ENCODE measurements at places on chromosomes 6 and 20. TPM values are rescaled to one million over a fixed set of nuclear protein-coding genes. Genes with fewer than 3 reads are reported as not detected.

The EYS gene
- 0.64 TPM for total RNA-seq

The TFAP2C gene
- total RNA-seq: 0.57 TPM

GRCh38 chr6:123213921-123214320 lies 217.9 kb downstream of the CLVS2 start:
- H3K36me3 ChIP-seq: no peaks in the 10 kb centered on the region
- DNase-seq: no peak
- no peaks in the 10 kb centered on the region for H3K4me1 ChIP-seq
- no peaks in the 10 kb centered on the region for H3K27me3 ChIP-seq
- H3K27ac ChIP-seq: no peak overlapping the region

The TMEM217 gene
- 1.2 TPM for total RNA-seq

GRCh38 chr6:105620878-105621277 lies 218.0 kb upstream of the PREP start:
- no peaks in the 10 kb centered on the region for H3K4me1 ChIP-seq
- no peaks in the 10 kb centered on the region for H3K36me3 ChIP-seq
- H3K4me3 ChIP-seq: no peak overlapping the region
- DNase-seq: no peak

The OPRM1 gene
- total RNA-seq: not detected

The ELMO2 gene
- 20.0 TPM for total RNA-seq

DNA sequence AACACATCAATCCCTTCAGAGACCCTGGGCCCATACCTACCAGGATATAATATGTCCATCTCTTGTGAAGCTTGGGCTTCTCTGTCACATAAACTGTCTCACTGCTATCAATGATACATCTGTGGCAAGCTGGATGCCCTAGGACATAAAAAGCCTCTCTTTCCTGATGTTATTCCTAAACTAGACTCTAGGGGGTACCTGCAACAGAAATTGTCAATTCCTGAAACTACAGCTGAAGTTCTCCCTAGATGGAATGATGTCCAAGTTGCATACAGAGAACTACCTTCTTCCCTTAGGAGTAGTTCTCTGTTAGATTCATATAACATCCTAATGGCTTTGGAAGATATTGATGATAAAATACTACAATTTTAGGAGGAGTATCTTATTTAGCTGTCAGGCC lies 35.8 kb downstream of the TBX18 start:
- no peak for DNase-seq
- H3K4me3 ChIP-seq: no peak overlapping the region
- no peaks in the 10 kb centered on the region for H3K27me3 ChIP-seq
- no peak overlapping the region for H3K27ac ChIP-seq

DNA sequence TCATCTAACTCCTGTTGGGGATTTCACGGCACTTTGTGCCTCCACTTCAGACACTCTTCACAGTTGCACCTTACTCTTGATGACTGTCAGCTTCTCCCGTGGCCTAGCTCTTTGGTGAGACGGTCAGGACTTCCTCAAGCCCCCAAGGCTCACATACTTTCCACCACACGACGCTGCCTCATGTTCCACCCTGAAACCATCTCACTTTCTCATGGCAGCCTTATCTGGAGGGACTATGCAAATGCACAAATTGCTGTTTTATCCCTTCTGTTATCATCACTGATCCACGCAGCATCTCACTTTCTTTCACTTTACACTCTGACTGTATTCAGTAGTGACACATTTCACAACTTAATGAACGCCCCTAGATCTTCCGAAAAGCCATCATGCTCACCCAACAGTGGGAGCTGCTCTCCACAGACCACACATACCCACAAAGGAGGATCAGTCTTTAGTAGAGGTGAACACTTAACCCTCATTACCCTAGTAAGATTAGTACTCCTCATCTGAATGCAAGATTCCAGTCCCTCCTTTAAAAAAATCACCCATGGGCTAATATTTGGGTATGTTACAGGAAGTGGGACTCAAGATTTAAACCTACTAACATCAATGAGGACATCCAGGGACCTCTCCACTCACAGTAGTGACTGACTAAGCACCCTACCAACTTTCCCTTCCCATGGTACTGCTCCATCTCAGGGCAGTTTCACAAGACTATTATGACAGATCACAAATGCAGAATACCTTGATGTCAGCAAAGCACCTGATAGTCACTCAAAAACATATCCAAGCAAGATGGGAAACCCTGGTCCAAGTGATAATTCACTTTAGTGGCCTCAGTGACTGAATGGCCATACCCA lies 35.4 kb downstream of the FYN start:
- H3K4me3 ChIP-seq: no peak overlapping the region
- no peaks in the 10 kb centered on the region for H3K36me3 ChIP-seq
- DNase-seq: no peak
- H3K27ac ChIP-seq: no peak overlapping the region
- H3K4me1 ChIP-seq: no peaks in the 10 kb centered on the region

GRCh38 chr20:10219452-10219791 lies 792 bp downstream of the SNAP25 start:
- H3K27me3 ChIP-seq: peaks cover 14% of the 10 kb centered on the region
- no peaks in the 10 kb centered on the region for H3K4me1 ChIP-seq
- H3K4me3 ChIP-seq: no peak overlapping the region

The TRPC4AP gene
- total RNA-seq: 52.8 TPM

The TMEM200A gene
- 51.4 TPM for total RNA-seq

GRCh38 chr6:105057160-105057559 lies 100.3 kb downstream of the LIN28B start:
- no peaks in the 10 kb centered on the region for H3K4me1 ChIP-seq
- H3K36me3 ChIP-seq: no peaks in the 10 kb centered on the region
- H3K4me3 ChIP-seq: no peak overlapping the region
- no peak overlapping the region for H3K27ac ChIP-seq

The VIP gene
- total RNA-seq: 1.5 TPM

GRCh38 chr20:8196096-8196495 lies 64.0 kb downstream of the PLCB1 start:
- H3K4me1 ChIP-seq: no peaks in the 10 kb centered on the region
- no peak overlapping the region for H3K27ac ChIP-seq

The NNAT gene
- not detected for total RNA-seq

DNA sequence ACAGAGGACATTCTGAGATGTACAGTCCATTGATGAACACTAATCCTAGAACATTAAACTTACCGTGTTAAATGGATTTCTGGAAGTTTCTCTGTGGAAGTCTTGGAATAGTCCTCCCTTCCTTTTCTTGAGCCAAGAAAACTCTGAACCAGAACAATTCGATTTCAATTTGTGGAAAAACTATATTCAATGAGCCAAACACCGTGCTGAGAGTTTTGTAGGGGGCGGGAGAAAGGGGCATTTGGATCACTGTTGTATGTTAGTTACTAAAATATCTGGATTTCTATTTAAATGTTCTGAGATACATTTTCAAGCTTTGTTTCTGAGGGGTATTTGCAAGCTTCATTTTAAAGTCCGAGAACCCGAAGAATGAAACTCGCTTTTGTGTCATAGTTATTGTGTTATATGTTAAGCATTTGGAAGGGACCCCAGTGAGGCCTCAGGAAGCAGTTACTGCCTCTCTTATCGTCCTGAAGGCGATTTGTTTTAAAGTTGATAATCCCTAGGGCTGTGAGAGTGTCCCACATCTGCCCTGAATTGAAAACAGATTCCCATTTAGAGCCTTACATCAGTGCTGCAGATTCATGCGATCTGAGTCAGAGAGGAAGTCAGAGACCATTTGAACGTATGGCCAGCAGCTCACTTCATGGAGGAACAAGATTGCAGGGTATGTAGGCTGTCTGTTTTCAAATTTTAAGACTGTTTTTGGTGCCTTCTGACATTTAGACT lies 70.8 kb upstream of the SASH1 start:
- no peaks in the 10 kb centered on the region for H3K4me1 ChIP-seq
- no peaks in the 10 kb centered on the region for H3K27me3 ChIP-seq
- no peaks in the 10 kb centered on the region for H3K36me3 ChIP-seq
- no peak overlapping the region for H3K4me3 ChIP-seq
- DNase-seq: no peak

- DNase-seq: no peak
- no peak overlapping the region for H3K27ac ChIP-seq
- H3K36me3 ChIP-seq: no peaks in the 10 kb centered on the region
- peaks cover 5% of the 10 kb centered on the region for H3K4me1 ChIP-seq
These were observed 25.3 kb downstream of the SPDEF start for GRCh38 chr6:34530753-34531365.

GRCh38 chr20:41005361-41005729 lies 23.3 kb upstream of the TOP1 start:
- H3K4me1 ChIP-seq: peaks cover 16% of the 10 kb centered on the region
- peak overlapping the region; percentile 87 for H3K27ac ChIP-seq
- H3K27me3 ChIP-seq: no peaks in the 10 kb centered on the region
- peak; percentile 91 for DNase-seq
- H3K36me3 ChIP-seq: no peaks in the 10 kb centered on the region
- H3K4me3 ChIP-seq: no peak overlapping the region

The PRDM1 gene
- total RNA-seq: 7.2 TPM

GRCh38 chr6:5439749-5440148 lies 178.4 kb downstream of the FARS2 start:
- DNase-seq: no peak
- H3K36me3 ChIP-seq: no peaks in the 10 kb centered on the region
- H3K4me3 ChIP-seq: no peak overlapping the region
- H3K4me1 ChIP-seq: no peaks in the 10 kb centered on the region
- no peaks in the 10 kb centered on the region for H3K27me3 ChIP-seq
- H3K27ac ChIP-seq: no peak overlapping the region

The CLPSL2 gene
- not detected for total RNA-seq

GRCh38 chr20:50953821-50954220 lies 4.5 kb downstream of the DPM1 start:
- H3K36me3 ChIP-seq: peaks cover 13% of the 10 kb centered on the region
- no peak overlapping the region for H3K27ac ChIP-seq
- DNase-seq: no peak
- peaks cover 8% of the 10 kb centered on the region for H3K4me1 ChIP-seq
- no peak overlapping the region for H3K4me3 ChIP-seq

The ALDH5A1 gene
- 12.2 TPM for total RNA-seq

- H3K4me3 ChIP-seq: peak overlapping the region; percentile 48
- no peaks in the 10 kb centered on the region for H3K36me3 ChIP-seq
- peak overlapping the region; percentile 90 for H3K27ac ChIP-seq
- no peaks in the 10 kb centered on the region for H3K27me3 ChIP-seq
These were observed 9.4 kb upstream of the NCOA7 start for GRCh38 chr6:125781314-125781868.

- no peaks in the 10 kb centered on the region for H3K27me3 ChIP-seq
- DNase-seq: no peak
- no peak overlapping the region for H3K4me3 ChIP-seq
- H3K27ac ChIP-seq: no peak overlapping the region
- H3K4me1 ChIP-seq: no peaks in the 10 kb centered on the region
These were observed 578.2 kb upstream of the NRSN1 start for GRCh38 chr6:23547851-23548250.

- H3K27ac ChIP-seq: peak within 1 kb of the TSS; percentile 46
- H3K27me3 ChIP-seq: no peaks in the 10 kb centered on the region
- peaks cover 7% of the 10 kb centered on the region for H3K36me3 ChIP-seq
- H3K4me1 ChIP-seq: no peaks in the 10 kb centered on the region
- peak within 1 kb of the TSS; percentile 72 for H3K4me3 ChIP-seq
These were observed at the start of gene RPS10 for GRCh38 chr6:34425498-34426410. Gene RPS10, minus strand, starts transcription at chr6:34426069. Its CDS starts 848 bp downstream, at chr6:34425221.

The KCNQ2 gene
- 0.27 TPM for total RNA-seq

- H3K27ac ChIP-seq: no peak overlapping the region
- H3K27me3 ChIP-seq: no peaks in the 10 kb centered on the region
These were observed 144.5 kb upstream of the FLRT3 start for GRCh38 chr20:14481863-14482262.

Data from colonic mucosa (tissue), 4 donors.